ENCODE measurements at places on chromosomes 13 and 19. TPM values are rescaled to one million over a fixed set of nuclear protein-coding genes. Genes with fewer than 3 reads are reported as not detected.

Gene FUT6
- not detected for total RNA-seq

- peak; percentile 17 for DNase-seq
Observed at GRCh38 chr13:74570834-74571233, 436.6 kb upstream of the KLF12 start.

DNA sequence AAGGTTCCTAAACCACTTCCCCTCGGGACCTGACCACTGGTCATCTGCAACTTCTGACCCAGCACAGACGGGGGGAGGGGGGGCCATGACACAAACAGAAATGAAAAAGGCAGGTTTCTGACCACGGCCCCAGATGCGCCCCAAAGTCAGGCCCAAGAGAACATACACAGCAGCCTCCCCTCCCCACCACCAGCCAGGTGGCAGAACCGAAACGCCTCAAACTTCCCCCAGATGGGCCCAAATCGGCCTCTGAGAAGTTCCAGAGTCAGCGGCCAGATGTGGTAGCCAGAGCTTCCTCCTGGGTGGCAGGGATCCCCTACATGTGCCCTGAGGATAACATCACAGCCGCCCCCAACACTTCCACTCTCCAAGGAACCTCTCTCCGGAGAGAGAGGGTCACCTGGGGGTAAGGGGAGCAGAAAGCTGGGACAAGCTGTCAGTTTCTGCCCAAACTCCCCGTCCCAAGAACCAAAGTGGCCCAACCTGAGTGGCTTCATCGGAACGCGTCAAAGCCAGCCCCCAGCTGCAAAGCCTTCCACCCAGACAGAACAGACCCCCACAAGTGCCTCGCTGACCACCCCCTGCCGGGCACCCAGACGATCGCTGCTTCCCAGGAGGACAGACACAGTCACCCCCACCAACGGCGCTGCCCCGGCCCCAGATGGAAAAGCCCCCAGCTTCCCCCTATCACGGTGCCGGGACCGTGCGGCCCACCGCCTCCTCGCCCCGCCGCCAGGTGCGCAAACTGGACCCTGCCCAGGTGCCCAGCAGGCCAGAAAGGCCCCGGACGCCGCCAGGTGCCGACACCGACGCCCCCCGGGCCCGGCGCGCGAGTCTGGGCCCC is 800 bp downstream of the ELL start:
- DNase-seq = peak; percentile 63

- DNase-seq = no peak
Observed at GRCh38 chr13:57672168-57672567, 40.6 kb downstream of the PCDH17 start.

DNA sequence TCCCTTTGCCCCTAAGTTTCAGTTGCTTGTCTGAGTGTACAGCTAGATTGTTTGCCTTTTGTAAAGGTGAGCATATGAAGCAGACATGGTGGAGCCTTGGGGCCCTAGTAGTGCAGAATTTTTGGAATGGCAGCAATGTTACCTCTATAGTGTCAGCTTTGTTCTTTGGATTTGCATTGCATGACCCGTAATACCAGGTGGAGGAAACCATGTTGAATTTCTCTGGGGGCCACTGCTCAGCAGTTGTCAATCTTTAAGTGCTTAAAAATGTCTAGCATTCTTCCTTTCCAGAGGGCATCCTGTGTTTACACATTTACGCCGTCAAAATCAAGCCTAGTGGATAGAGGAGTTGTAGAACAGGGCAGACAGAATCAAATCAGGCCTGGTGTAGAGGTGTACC is 303.3 kb downstream of the ATP8A2 start:
- no peak for DNase-seq

DNA sequence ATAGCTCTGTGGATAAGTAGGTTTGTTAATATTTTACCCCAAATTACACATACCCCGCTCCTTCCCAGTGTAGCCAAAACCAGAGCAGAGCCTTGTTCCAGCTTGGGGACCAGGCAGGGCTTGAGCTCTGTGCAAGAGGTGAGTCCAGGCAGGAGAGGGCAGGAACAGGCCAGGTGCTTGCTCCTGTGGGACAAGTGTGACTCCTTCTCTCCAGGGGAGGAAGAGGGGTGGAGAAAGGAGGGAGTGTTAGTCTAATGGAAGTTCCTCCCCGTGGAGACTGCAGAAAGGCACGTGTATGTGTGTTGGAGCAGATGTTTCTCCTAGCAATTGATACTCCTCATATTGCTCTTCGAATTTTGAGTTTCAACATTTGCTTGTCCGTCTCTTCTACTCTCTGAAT is 201.0 kb downstream of the FGF9 start:
- DNase-seq = no peak

GRCh38 chr13:51639171-51639570 is 54.9 kb downstream of the WDFY2 start:
- DNase-seq = no peak

Gene TMEM255B
- total RNA-seq = 7.7 TPM

Gene ZNF415
- 9.4 TPM for total RNA-seq

Gene HSPB6
- 14.1 TPM for total RNA-seq

Gene USHBP1
- not detected for total RNA-seq

- peak; percentile 87 for DNase-seq
Observed at GRCh38 chr13:19860884-19861655, 2.4 kb downstream of the ZMYM5 start.

DNA sequence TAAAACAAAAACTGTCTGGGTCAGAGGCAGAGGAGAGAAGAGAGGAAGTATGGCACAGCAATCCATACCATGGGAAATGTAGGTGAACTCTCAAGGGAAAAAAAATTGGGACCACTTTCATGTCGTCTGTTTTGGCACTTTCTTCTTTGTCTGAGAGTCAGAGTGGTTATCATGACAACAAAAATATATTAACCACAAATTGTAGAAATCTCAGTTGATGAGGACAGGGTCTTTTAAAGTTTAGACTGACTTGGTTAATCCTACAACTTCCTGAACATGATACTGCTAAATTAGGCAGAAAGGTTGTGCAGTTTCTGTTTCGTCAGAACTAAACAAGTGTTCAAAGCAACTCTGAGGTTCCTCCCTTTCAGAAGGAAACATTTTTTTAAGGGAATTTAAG is 15.2 kb downstream of the KLF5 start:
- no peak for DNase-seq

DNA sequence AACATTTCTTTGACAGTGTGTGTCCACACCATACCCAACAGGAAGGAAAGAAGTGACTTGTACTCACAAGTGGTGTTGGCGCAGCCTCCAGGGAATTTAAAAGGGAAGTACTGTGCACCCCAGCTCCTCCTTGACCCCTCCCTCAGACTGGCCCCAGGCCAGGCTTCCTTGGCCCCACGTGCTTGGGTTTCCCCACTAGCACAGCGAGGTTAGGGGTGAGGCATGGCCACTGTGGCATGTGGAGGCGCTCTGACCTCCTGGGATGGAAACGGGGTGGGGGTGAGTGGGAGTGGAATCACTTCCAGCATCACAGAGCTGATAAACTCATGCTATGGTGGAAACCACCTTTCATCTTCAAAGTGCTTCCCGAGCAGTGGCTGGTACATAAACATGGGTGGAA is 168.6 kb downstream of the ZNF536 start:
- no peak for DNase-seq

- DNase-seq = peak; percentile 39
Observed at GRCh38 chr19:492091-492531, 4.2 kb upstream of the MADCAM1 start.

Gene IGSF23
- not detected for total RNA-seq

All from GM23248 (cell line).